CD4-positive, alpha-beta T cell treated with Interleukin-2 at 100 ng/mL for 4 hours (primary cell): ENCODE measurements at places on chromosomes 5 and 9.

- no peak for DNase-seq
Measured at GRCh38 chr9:8265281-8265680, 465.7 kb upstream of the DMAC1 start.

DNA sequence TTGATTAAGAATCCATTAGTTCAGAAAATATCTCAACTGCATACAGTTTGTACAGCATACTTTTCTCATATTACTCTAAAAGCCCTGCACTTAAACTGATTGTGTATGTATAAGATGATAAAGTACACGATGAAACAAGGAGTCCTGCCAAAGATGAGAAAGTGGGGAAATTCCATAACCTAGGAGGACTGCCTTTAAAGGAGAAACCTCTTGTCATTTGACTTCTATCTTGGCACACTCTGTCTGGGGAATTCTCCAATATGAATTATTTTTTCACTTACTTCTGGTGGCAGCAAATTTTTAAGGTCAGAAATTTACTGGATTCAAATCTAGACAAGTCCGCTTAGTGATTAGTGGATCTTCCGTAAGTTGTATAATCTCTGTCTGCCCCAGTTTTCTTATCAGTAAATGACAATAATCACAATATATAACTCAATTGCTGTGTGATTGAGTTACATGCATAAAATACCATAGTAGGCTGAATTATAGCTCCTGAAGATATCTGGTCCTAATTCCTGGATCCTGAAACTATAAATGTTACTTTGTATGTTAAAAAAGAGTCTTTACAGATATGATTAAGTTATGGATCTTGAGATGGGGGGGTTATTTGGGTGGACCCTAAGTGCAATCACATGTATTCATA is 17.0 kb upstream of the ISOC1 start:
- DNase-seq: no peak

DNA sequence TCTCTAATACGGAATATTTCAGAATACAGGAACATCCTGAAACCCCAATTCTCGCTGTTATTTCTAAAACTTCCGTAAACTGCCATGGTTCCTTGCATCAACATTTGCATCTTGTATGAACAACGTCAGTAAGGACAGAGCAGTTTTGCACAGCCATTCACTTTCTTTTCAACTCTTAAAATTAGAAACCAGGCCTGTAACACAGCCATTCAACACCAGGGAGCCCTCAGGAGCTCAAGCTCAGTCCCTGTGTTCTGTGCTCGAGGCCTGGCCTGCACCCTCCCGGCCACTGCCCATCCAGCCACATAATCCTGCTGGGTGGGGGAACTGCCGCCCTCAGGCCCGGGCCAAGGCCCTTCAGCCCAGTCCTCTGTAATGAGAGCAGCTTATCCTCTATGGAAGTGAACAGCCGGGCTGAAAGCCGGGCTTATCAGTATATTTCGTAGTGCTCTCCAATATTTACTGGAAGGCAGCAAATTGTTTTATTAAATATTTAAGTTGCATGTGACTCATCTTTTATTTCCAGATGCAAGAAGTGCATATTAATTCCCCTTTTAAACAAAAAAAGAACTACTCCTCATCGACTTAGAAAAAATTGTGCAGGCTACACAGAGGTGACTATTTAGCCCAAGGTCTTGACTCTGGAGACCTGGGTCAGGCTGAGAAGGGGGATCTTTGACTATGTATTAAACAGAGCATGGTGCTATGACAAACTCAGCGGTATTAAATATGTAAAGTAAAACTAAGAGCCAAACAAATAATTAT is 33.2 kb upstream of the SLC6A3 start:
- DNase-seq: no peak

DNA sequence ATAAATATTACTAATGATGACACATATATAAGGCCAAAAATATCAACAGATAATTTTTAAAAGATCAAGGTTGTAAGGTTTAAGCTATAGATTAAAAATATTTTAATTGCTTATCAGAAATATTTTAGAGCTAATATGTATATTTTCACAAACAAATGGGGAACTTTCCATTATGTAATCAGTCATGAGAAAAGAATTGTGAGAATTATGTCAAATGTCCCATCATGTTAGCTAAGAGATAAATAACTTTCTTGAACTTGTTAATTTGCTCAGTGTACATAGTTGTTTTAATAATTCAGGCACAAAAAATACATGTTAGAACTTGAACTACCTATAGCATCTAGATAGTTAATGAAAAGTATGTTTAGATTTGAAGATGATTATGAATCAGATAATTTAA is 67.7 kb downstream of the SYK start:
- no peak for DNase-seq

DNA sequence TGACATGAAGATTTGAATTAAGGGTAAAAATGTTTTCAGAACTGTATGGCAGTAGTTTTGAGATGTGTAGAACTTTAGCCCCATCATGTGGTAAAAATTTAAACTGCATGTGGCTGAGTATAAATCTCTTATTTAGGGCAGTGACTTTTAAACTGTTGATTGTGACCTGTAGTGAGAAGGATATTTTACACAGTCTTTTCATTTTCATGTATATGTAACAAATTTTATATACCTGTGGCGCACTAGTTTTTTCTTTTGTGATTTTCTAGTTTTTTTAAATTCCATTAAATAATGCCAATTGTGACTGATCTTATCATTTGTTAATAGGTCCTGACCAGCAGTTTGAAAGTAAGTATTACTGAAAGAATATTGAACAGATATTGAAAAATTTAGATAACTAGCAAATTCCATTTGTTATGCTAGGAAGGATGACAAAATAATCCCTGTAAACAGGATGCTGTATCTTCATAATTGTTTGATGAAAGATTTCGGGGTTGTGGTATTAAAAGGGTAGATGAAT is 47.2 kb downstream of the GPBP1 start:
- peak; percentile 83 for DNase-seq

- DNase-seq: no peak
Measured at GRCh38 chr9:129273136-129273895, 95.3 kb upstream of the IER5L start.

GRCh38 chr5:59532979-59533729 is 360.4 kb downstream of the PDE4D start:
- no peak for DNase-seq

DNA sequence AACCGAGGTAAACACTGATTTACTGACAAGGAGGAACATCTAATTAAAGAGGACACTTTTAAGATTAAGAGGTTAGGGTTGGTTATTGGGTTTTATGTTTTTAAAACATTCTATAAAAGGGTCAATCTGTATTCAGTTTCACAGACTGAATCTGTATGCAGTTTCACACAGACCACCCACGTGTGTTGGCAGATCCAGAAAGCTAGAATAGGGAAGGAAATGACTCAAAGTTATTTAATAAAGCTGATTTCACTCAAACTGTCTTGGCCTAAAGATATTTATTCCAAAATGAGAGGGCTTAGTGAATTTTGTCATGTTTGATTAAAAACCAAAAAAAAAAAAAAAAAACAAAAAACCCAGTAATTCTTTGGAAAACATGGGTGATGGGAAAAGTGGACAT is 140.2 kb downstream of the SLC24A2 start:
- DNase-seq: no peak

DNA sequence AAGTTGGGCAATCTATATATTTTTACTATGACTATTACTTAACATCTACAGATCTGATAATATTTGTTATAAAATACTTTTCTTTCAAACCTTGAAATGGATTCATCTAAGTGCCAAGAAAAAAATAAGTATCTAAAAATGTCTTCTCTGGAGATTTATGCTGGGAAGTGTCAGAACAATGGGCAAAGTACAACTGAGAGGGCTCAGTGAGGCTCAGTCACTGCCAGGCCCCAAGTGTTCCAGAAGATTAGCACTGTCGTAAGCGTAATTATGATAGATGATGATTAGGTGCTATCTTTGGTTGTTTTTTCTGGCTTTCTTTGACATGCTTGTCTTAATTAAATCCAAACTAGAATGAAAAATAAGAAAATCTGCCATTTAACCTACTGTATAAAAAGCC is 72.2 kb upstream of the ADAMTS19 start:
- DNase-seq: no peak

GRCh38 chr9:93223260-93224180 is 39.6 kb downstream of the WNK2 start:
- no peak for DNase-seq

- peak; percentile 45 for DNase-seq
Measured at GRCh38 chr5:40367255-40367654, 312.5 kb upstream of the PTGER4 start.

DNA sequence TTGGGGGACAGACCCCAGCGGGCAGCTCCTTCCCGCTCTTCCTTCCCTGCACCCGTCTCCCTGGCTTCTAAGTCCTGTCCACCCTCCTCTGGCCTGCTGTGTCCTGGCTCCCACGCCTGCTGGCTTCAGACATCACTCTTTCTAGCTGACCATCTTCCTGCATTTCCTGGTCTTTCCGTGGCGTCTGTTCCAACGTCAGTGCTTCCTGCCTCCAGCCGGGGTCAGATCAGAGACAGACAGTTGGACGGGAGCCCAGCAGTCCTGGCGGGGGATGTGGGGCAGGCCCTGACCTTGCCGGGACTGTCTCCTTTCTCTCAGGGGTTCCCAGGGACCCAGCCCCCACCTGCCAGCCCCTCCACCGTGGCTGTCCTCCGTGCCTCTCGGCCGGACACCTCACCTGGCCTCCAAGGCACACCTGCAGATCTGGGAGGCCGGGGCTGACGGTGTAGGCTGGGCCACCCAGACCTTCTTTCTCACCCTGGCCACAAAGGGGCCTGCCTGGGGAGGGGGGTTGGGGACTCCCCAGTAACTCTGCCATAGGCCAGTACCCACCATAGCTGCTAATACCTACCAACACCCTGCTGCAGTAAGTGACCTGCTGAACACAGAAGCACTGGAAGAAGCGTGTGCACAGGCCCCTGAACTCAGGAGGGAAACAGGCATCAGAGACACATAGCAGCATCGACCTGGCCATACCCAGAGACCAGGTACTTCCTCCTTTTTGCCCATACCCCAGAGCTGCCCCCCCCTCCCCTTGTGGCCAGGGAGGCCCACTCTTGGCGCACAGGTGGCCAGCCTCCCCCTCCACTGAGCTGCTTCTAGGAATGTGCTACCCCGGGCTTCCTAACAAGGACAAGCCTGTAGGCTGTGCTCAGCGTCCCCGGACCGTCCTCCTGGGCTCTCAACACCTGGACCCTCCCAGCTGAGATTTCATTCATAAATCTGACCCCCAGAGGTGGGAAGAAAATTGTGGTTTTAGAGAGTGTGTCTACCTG is 5.1 kb downstream of the NRARP start:
- DNase-seq: no peak

- peak; percentile 7 for DNase-seq
Measured at GRCh38 chr5:963673-964531, 44.7 kb upstream of the NKD2 start.

- DNase-seq: no peak
Measured at GRCh38 chr9:26012797-26013196, 334.6 kb upstream of the TUSC1 start.

- no peak for DNase-seq
Measured at GRCh38 chr9:33472881-33473615, 676 bp downstream of the NOL6 start.

DNA sequence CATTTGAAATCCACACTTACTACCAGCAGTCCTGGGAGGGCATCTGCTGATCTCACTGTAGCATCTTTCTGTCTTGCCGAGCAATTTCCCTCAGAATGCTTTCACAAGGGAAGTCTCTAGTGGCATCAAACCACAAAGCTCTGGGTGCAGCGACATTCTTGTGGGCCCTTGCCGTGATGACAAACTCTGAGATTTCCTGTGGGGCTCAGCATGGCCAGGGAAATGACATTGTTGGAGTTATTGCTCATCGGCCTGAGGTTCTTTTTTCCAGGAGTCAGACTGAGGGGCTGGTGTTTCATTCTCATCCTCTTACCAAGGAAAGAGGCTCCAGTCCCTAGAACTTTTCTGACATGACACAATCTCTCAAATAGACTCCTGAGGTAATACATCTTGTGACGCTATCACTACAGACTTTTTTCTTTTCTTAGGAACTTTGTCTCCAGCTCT is 51.4 kb downstream of the PFDN1 start:
- peak; percentile 87 for DNase-seq

GRCh38 chr5:29796013-29796412 is 1397.5 kb upstream of the CDH6 start:
- DNase-seq: no peak

GRCh38 chr5:80082281-80082680 is 47.1 kb downstream of the THBS4 start:
- no peak for DNase-seq

DNA sequence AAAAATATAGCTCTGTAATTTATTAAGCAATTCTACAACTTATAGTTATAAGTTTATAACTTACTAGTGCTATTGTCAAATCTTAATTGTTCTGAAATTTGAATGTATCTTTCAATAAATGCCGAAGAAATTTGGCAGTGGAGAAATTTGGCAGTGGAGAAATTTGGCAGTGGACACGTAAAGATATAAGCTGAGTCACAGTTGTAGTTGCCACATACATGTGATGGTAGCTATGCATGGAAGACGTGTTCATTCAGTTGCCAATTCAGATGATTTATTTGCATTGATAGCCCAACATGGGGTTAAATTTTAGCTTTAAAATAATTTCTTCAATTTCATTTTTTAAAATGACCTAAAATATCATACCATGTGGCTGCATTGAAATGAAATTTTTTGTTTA is 127.8 kb upstream of the NR4A3 start:
- no peak for DNase-seq

GRCh38 chr5:97151370-97151769 is 9.0 kb upstream of the LIX1 start:
- no peak for DNase-seq

DNA sequence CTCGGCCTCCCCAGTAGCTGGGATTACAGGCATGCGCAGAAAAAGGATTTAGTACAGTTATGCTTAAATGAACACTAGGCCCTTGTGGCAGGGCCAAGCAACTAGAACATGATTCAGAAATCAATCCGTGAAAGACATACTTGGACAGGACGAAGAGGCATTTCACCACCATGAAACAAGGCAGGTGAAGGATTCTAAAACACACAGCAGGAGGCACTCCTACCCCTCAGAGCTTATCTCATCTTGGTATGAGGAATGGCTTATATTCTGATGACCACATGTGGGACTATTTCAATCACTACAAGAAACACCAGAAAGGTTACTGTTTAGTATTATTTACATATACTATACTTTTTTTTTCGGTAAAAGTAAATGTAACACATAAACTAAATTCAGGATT is 15.7 kb downstream of the OR2S2 start:
- no peak for DNase-seq

DNA sequence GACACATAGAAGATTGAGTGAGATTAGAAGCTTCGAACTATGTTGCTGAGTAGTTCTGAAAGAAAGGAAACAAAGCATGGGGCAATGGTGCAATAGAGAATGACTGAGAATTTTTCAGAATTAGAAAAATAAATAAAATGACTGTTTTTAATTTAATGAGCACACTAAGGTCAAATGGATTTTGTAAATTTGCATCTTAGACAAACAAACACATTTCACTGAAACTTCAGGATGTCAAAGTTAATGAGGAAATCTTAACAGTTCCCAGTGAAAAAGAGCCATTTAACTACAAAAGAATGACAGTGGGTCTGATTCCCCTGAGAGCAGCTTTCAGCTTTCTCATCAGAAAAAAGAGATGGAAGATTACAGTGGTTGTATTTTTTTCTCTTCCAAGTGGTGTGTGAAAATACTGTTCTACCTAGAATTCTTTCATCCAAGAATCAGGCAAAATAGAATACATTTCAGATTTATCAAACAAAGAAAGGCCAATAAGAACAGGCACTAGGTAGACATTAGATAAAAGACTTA is 591.9 kb downstream of the SEMA5A start:
- DNase-seq: no peak

- DNase-seq: no peak
Measured at GRCh38 chr5:1226839-1227581, 1.8 kb downstream of the SLC6A18 start.

GRCh38 chr5:143306040-143306439 is 97.4 kb downstream of the NR3C1 start:
- DNase-seq: no peak
